ENCODE measurements at places on chromosomes 2 and 18. TPM values are rescaled to one million over a fixed set of nuclear protein-coding genes. Genes with fewer than 3 reads are reported as not detected.

The COLEC12 gene
- total RNA-seq, result 39.1 TPM

The TRABD2A gene
- 1.0 TPM for total RNA-seq

The ERICH2 gene
- total RNA-seq, result 0.52 TPM

The CPLX4 gene
- total RNA-seq, result not detected

The CTAGE1 gene
- not detected for total RNA-seq

The STRN gene
- total RNA-seq, result 15.7 TPM

The COMMD1 gene
- 57.9 TPM for total RNA-seq

The PFN4 gene
- total RNA-seq, result not detected

The ITGB6 gene
- 17.2 TPM for total RNA-seq

The MPP4 gene
- total RNA-seq, result under 0.01 TPM

The SERPINB5 gene
- total RNA-seq, result not detected

The MAP3K19 gene
- not detected for total RNA-seq

The TLK1 gene
- 14.6 TPM for total RNA-seq

The HMSD gene
- not detected for total RNA-seq

The PMAIP1 gene
- 13.0 TPM for total RNA-seq
